ENCODE measurements at places on chromosomes 7 and 10. TPM values are rescaled to one million over a fixed set of nuclear protein-coding genes. Genes with fewer than 3 reads are reported as not detected.

Gene GPR15LG
- not detected for total RNA-seq

Gene ARPC1A
- total RNA-seq, result 206 TPM

Gene UTF1
- total RNA-seq, result not detected

Gene GDF2
- total RNA-seq, result not detected

Gene C10orf62
- not detected for total RNA-seq

Gene MYH16
- total RNA-seq, result 0.64 TPM

Gene BMS1
- 16.7 TPM for total RNA-seq

Gene IPMK
- 9.3 TPM for total RNA-seq

Gene RUFY2
- 12.2 TPM for total RNA-seq

Gene DENND2A
- 0.15 TPM for total RNA-seq

Gene GRID1
- total RNA-seq, result not detected

Gene THNSL1
- 2.9 TPM for total RNA-seq

Gene GPR85
- 0.30 TPM for total RNA-seq

Gene UPK3BL2
- 0.67 TPM for total RNA-seq

Gene SLC18A2
- total RNA-seq, result not detected

Gene ZPBP
- total RNA-seq, result not detected

Gene PON1
- total RNA-seq, result not detected

Gene CALCR
- total RNA-seq, result not detected

Gene HNRNPF
- 227 TPM for total RNA-seq

Gene DNAJC12
- total RNA-seq, result 0.39 TPM

Gene CNTNAP2
- total RNA-seq, result 0.20 TPM

Gene PANK1
- 2.3 TPM for total RNA-seq

Gene CRYGN
- total RNA-seq, result not detected

Gene PRPS1L1
- not detected for total RNA-seq

Gene SNX8
- 33.7 TPM for total RNA-seq

Gene TEX36
- total RNA-seq, result not detected

Gene TUBB8
- total RNA-seq, result 0.13 TPM

Gene GHRHR
- total RNA-seq, result not detected

Gene MYO1G
- total RNA-seq, result 0.25 TPM

Gene C7orf33
- total RNA-seq, result not detected

Gene HIF1AN
- 3.7 TPM for total RNA-seq

Gene ELN
- total RNA-seq, result 1.8 TPM
